Endothelial cell of umbilical vein (primary cell): ENCODE measurements at places on chromosomes 5 and 9. TPM values are rescaled to one million over a fixed set of nuclear protein-coding genes. Genes with fewer than 3 reads are reported as not detected.

GRCh38 chr9:136379003-136379287 lies 5.5 kb upstream of the CARD9 start:
- DNase-seq, result no peak
- peaks cover 4% of the 10 kb centered on the region for H3K36me3 ChIP-seq
- H3K4me3 ChIP-seq, result no peak overlapping the region
- no peak overlapping the region for H3K27ac ChIP-seq
- H3K27me3 ChIP-seq, result no peaks in the 10 kb centered on the region

DNA sequence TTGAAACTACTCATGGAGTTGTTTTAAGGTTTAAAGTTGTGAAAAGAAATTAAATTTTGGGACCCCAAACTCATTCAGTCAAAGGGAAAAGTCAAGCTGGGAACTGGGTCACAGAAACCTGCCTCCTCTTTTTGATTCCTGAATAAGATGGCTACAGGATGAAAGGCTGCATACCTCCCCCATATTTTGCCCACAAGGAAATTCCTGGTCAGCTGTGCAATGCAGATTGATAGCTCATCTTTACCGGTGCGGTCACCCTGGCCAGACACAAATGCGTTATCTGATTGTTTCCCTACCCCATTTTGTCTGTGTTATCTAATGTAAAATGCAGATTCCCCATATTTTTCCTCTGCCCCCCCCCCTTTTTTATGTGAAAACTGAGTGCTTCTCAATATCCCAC lies 1.3 kb downstream of the HAVCR2 start:
- H3K27ac ChIP-seq, result no peak overlapping the region
- no peaks in the 10 kb centered on the region for H3K4me1 ChIP-seq
- H3K36me3 ChIP-seq, result no peaks in the 10 kb centered on the region
- DNase-seq, result no peak

DNA sequence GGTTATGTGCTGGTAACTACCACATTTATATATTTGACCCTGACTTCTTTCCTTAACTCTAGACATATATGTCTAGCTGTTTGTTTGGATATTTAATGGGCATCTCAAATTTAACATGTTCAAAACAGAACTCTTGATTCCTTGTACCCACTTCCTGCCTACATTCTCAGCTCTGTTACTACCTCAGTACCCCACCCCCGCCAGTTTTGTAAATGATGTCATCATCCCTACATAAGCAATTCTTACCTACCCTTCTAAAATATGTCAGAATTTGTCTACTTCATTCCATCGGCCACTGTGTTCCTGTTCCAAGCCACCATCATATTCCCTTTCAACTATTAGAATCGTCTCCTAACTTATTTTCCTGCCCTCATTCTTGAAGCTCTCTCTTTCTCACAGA lies 4.8 kb downstream of the RAD50 start:
- peaks cover 12% of the 10 kb centered on the region for H3K4me1 ChIP-seq
- H3K27me3 ChIP-seq, result no peaks in the 10 kb centered on the region
- no peak overlapping the region for H3K27ac ChIP-seq
- peaks cover 4% of the 10 kb centered on the region for H3K36me3 ChIP-seq

- H3K27me3 ChIP-seq, result no peaks in the 10 kb centered on the region
- H3K4me1 ChIP-seq, result no peaks in the 10 kb centered on the region
- no peak overlapping the region for H3K4me3 ChIP-seq
- no peak overlapping the region for H3K27ac ChIP-seq
- no peak for DNase-seq
Observed at GRCh38 chr5:173534031-173534430, 82.4 kb downstream of the BOD1 start.

IFNA21 gene
- not detected in 2 replicates for total RNA-seq

DNA sequence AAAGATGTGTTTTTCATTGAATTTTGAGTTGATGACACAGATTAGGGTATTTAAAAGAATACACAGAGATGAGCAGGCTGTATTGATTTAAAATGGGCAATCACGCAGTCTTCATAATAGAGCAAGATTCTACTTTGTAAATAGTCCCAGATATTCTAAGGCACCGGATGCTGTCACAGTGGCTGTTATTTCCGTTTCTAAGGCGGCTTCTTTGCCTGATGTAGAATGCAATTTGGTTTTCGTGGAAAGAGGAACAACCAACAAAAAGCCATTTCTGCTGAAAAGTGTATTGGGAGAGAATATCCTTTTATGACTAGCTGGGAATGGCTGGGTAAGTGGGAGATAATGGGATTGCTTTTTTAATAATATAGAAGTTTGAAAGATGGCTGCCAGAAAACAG lies 17.5 kb downstream of the PRKACG start:
- H3K36me3 ChIP-seq, result no peaks in the 10 kb centered on the region
- DNase-seq, result no peak
- no peak overlapping the region for H3K4me3 ChIP-seq
- peaks cover 4% of the 10 kb centered on the region for H3K27me3 ChIP-seq
- no peak overlapping the region for H3K27ac ChIP-seq

C5orf34 gene
- 5.0 and 6.5 TPM in 2 replicates for total RNA-seq

GRCh38 chr5:177330991-177331842 lies 19.5 kb upstream of the MXD3 start:
- H3K36me3 ChIP-seq, result peaks cover 34% of the 10 kb centered on the region
- no peak overlapping the region for H3K4me3 ChIP-seq
- H3K27ac ChIP-seq, result no peak overlapping the region
- no peak for DNase-seq
- H3K4me1 ChIP-seq, result peaks cover 16% of the 10 kb centered on the region

GRCh38 chr5:163809473-163809872 lies 304.1 kb downstream of the MAT2B start:
- H3K4me3 ChIP-seq, result no peak overlapping the region
- H3K27ac ChIP-seq, result no peak overlapping the region
- no peaks in the 10 kb centered on the region for H3K27me3 ChIP-seq
- no peaks in the 10 kb centered on the region for H3K36me3 ChIP-seq
- H3K4me1 ChIP-seq, result peaks cover 11% of the 10 kb centered on the region
- peak; percentile 63 for DNase-seq

- DNase-seq, result no peak
- no peaks in the 10 kb centered on the region for H3K4me1 ChIP-seq
- H3K4me3 ChIP-seq, result no peak overlapping the region
Observed at GRCh38 chr5:89628876-89629635, 746.1 kb upstream of the MEF2C start.

DBH gene
- not detected in 2 replicates for total RNA-seq

- H3K27me3 ChIP-seq, result peaks cover 9% of the 10 kb centered on the region
- DNase-seq, result no peak
- H3K4me3 ChIP-seq, result no peak overlapping the region
- no peaks in the 10 kb centered on the region for H3K4me1 ChIP-seq
- no peak overlapping the region for H3K27ac ChIP-seq
Observed at GRCh38 chr5:13975246-13975645, 30.8 kb upstream of the DNAH5 start.

DNA sequence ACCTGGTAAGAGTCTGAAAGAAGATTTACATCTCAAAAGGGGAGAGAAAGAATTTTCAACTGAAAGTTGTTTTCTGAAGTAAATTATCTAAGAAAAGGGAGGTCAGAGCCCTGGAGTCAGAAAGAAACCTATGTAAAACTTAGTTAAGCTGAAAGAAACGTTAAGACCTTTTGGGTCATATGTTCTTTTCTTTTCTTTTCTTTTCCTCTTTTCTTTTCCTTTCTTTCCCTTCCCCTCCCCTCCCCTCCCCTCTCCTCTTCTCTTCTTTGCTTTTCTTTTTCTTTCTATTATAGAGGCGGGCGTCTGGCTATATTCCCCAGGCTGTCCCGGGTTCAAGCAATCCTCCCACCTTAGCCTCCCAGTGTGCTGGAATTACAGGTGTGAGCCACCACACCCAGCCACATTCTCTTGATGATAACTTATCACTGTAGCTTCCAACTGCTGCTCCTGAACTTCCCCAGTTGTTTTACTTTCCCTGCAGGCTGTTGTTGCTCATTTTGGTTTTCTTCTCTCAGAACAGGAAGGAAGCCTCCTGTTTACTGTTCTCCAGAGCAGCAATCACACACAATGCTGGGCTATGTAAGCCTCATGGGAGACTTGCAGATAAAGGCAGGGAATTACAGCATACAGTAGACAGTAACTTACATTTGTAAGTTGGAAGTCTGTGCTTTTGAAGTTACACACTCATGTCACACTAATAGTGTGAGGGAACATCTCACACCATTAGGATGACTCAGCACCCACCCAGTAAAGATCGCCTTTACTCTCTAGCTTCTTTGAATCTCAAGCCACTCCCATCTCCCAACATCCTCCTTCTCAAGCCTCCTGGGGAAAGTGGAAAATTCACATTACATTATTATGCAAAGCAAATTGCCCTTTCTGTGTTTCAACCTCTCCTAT lies 2216.6 kb upstream of the WWC1 start:
- no peak for DNase-seq
- no peaks in the 10 kb centered on the region for H3K27me3 ChIP-seq
- H3K4me1 ChIP-seq, result no peaks in the 10 kb centered on the region
- no peak overlapping the region for H3K27ac ChIP-seq

ARHGEF39 gene
- total RNA-seq, result 4.6 and 6.5 TPM in 2 replicates

PCDHA13 gene
- not detected in 2 replicates for total RNA-seq

DNA sequence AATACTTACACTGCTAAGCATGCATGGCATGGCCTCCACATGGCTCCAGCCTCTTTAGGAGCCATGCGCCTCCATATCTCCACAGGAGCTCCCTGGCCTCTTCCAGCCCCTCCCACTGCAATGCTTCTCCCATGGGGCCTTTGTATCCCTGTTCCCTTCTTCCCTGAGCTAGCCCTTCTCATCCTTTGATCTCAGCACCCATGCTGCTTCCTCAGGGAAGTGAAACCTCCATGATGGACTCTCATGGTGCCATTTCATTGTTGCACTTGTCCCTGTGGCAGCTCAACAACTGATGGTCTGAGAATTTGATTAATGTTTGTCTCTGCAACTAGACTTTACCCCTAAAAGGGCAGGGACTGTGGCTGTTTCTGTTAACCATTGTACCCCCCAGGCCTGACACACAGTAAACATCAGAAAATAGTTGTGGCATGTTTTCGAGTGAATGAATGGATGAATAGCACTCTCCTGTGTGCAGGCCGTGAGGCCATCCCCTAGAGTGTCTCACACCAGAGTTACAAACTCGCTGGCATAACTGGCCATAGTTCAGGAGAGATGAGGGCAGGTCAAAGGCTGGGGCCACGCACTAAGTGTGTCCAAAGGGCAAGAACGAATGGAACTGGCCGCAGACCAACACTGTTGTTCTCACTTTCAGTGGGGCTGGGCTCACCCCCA lies 6.6 kb downstream of the IDNK start:
- H3K27me3 ChIP-seq, result no peaks in the 10 kb centered on the region
- no peak overlapping the region for H3K27ac ChIP-seq
- H3K36me3 ChIP-seq, result no peaks in the 10 kb centered on the region
- DNase-seq, result no peak
- H3K4me3 ChIP-seq, result no peak overlapping the region

DNA sequence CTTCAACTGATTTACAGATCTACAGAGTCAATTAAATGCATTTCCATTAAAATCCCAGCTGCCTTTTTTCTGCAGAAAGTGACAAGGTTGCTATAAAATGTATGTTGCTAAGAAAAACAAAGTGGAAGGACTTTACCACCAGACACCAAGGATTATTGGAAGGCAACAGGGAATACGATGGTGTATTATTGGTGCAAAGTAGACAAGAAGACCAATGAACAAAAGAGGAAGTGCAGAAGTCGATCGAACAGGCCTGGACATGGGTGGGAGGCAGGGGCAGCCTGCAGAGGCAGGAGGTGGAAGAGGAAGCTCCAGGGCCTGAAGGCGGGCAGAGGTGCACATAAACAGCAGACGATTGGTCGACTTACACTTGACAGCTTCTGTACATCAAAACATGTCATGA lies 10.6 kb upstream of the SLC6A19 start:
- no peaks in the 10 kb centered on the region for H3K36me3 ChIP-seq
- H3K4me3 ChIP-seq, result no peak overlapping the region
- no peaks in the 10 kb centered on the region for H3K27me3 ChIP-seq
- no peaks in the 10 kb centered on the region for H3K4me1 ChIP-seq
- no peak for DNase-seq

DNA sequence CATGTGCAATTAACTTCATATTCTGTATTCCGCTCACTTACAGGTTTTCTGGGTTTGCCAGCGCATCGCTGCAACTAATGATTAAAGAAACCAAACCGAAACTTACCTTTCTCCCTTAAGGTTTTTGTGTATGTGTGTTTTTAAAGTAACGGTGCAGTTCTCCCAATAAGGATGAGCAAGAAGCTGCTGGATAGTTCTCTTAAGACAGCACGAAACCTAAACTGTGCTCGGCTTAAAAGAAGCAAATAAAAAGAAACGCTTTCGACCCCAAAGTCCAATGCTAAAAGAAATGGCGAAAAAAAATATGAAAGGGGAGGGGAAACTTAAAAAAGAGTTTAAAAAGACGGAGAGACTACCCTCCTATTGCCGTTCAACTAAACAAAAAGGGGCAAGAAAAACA lies 340 bp downstream of the ELAVL2 start:
- H3K27me3 ChIP-seq, result peaks cover 40% of the 10 kb centered on the region
- H3K36me3 ChIP-seq, result no peaks in the 10 kb centered on the region
- H3K27ac ChIP-seq, result no peak overlapping the region
- no peak for DNase-seq
- H3K4me3 ChIP-seq, result peak overlapping the region; percentile 30
- H3K4me1 ChIP-seq, result peaks cover 6% of the 10 kb centered on the region

- DNase-seq, result no peak
- H3K4me1 ChIP-seq, result no peaks in the 10 kb centered on the region
- H3K27me3 ChIP-seq, result no peaks in the 10 kb centered on the region
- no peak overlapping the region for H3K27ac ChIP-seq
Observed at GRCh38 chr5:761854-762710, 22.4 kb downstream of the ZDHHC11B start.

- no peaks in the 10 kb centered on the region for H3K36me3 ChIP-seq
- DNase-seq, result peak; percentile 75
- peak overlapping the region; percentile 23 for H3K27ac ChIP-seq
- no peak overlapping the region for H3K4me3 ChIP-seq
Observed at GRCh38 chr9:108053555-108054061, 564.0 kb upstream of the KLF4 start.

GRCh38 chr5:75545131-75545530 lies 33.4 kb downstream of the POLK start:
- H3K4me3 ChIP-seq, result no peak overlapping the region
- H3K27me3 ChIP-seq, result no peaks in the 10 kb centered on the region
- no peak overlapping the region for H3K27ac ChIP-seq
- no peaks in the 10 kb centered on the region for H3K36me3 ChIP-seq
- DNase-seq, result no peak

DNA sequence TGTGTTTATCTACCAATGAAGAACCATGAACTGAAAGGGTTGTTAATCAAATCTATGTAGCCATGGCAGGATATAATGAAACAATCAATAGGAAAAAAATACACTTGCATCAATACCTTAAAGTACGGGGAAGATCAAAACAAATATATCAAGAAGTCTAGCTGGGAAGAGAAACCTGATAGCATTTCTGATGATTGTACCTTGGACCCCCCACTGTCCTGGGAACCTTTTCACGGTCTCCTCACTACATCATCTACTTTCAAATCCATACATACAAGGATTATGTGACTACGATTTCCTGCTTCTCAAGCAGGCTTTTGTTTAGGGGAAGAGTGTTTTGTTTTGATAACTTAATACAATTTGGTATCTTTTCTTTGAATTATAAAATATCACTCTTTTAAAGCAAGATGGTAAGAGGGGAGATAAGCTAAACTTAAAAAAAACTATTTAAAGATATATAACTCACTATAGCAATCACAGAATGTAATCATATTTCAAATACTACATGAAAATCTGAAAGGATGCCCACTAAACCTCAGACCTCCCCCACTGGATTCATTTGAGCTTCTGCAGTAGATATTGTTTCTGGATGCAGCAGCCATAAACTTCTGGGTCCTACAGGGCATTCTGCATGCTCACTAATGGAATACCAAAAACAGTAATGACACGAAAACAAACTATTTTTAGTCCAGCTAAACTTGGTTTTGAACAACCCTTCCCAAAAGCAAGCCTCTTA lies 8.0 kb downstream of the EBF1 start:
- no peaks in the 10 kb centered on the region for H3K36me3 ChIP-seq
- DNase-seq, result no peak
- H3K4me1 ChIP-seq, result no peaks in the 10 kb centered on the region
- H3K27me3 ChIP-seq, result peaks cover 28% of the 10 kb centered on the region
- H3K27ac ChIP-seq, result no peak overlapping the region

SOX30 gene
- total RNA-seq, result not detected in 2 replicates
